ENCODE measurements at places on chromosomes 13 and 19. TPM values are rescaled to one million over a fixed set of nuclear protein-coding genes. Genes with fewer than 3 reads are reported as not detected.

DNA sequence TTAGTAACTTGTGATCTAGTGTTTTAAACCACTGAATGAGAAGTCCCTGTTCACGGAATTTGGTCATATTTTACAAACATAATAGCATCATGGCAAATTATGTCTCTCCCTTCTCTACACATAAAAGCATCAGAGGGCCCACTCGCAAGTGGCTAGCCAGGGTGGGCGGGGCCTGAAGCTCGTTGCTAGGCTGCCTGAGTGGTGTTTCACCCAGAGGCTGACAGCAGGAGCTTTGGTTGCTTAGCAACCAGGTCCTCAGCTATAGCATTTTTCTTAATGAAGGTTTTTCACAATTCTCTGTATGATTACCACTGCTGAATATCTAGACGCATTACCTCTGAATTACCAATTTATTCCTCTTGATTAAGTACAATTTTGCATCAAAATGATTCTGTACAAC, 126.5 kb downstream of the NALCN start:
- no peak for DNase-seq

DNA sequence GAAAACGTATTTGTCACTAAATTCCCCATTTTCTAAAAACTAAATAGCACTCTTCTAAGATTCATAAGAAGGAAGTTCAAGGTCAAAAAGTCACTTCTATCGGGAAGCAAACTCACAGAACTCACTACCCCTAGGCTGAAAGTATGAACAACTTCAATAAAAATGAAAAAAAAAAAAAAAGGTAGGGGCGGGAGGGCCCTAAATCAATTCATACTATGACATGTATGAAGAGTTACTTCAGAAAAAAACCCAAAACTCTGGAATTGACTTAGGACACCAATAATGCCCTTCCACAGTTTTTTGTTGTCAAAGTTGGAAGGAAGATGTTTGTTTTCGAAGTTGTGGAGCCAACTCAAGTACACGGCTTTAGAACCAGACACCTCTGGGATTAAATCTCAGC, 1.1 kb downstream of the SUCLA2 start:
- no peak for DNase-seq

DNA sequence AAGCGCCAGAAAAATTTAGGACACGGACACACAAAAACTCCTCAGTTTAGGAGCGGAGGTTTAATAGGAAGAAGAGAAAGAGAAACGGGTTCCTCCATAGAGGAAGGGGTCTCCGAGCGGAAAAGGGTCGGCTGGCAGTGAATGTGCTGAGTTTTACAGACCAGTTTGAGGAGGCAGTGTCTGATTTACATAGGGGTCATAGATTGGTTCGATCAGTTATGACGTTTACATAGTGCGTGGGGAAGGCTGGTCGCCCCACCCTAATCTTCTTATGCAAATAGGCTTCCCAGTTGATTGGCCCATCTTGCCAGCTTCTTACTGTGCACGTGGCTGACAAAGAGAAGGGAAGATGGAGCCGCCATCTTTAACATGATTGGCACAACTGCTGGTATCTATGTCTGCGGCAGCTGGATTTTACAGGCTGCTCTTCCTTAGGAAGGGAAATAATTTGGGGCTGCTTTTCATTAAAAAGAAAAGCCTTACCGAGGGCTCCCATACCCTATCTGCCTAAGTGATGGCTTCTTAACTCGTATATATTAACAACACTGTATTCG, 1.2 kb upstream of the ZNF225 start:
- no peak for DNase-seq

DNA sequence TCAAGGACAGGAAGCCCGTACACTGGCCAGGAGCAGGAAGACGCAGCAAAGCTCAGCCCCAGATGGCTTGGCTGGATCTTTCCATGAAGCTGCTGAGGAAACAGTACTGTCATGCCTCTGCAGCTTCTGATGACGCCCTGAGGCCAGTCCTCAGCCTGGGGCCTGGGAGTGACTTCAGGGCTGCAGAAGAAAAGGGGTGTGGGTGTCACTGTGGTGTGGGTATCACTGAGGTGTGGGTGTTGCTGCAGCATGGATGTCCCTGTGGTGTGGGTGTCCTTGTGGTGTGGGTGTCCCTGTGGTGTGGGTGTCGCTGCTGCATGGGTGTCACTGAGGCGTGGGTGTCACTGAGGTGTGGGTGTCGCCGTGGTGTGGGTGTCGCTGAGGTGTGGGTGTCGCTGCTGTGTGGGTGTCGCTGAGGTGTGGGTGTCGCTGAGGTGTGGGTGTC, 12.0 kb upstream of the GAS6 start:
- DNase-seq, result no peak

The NLRP13 gene
- total RNA-seq, result not detected

DNA sequence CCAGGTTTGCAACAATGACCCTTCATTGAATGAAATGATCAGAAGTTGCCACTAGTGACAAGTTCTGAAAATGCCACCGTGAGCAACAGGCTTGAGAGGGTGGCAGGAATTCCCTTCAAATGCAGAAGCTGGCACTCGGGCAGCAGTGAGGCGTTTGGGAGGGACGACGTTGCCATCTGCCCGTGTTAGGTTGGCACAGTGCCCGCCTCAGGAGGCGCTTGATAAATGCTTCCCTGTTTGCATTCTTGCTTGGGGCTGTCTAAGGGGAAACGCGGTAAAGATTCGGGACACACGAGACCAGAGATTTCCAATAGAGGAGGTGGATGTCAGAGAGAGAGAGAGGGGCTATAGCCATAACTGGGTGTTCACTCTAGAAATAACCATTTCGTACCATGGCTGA, 101.9 kb downstream of the TEX29 start:
- no peak for DNase-seq

The FLT3 gene
- 0.30 TPM for total RNA-seq

The ZNF486 gene
- 7.4 TPM for total RNA-seq

DNA sequence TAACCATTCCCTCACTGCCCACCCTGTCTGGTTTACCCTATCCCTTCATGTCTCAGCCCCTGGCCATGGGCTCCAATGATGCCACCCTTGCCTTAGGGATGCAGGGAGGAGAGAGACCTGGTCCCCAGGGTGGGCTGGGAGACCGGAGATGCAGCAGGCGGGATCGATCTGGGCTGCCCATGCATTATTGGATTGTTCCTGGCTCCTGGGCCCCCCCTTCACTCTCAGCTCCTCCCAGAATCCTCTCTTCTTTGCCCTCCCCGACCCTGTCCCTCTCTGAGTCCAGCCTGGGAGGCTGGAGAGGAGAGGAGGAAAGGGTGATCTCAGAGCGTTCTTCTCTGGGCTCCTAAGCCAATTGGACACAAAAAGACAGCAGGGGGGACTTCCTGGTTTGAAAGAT, 5.8 kb downstream of the KASH5 start:
- DNase-seq, result no peak

DNA sequence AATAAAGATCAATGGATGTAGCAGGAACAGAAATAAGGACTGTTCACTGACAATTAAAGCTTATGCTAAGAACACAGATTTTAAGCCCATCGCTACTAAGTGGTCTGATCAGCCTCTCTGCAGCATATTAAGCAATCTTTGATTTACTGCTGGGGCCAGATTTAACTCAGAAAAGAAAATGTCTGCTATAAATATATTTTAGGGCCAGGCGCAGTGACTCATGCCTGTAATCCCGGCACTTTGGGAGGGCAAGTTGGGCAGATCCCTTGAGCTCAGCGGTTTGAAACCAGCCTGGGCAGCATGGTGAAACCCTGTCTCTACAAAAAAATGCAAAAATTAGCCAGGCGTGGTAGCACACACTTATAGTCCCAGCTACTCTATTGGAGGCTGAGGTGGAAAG, 43.0 kb downstream of the METTL21C start:
- no peak for DNase-seq

- DNase-seq, result no peak
Observed at GRCh38 chr19:43467730-43468129, 2.3 kb upstream of the LYPD3 start.

DNA sequence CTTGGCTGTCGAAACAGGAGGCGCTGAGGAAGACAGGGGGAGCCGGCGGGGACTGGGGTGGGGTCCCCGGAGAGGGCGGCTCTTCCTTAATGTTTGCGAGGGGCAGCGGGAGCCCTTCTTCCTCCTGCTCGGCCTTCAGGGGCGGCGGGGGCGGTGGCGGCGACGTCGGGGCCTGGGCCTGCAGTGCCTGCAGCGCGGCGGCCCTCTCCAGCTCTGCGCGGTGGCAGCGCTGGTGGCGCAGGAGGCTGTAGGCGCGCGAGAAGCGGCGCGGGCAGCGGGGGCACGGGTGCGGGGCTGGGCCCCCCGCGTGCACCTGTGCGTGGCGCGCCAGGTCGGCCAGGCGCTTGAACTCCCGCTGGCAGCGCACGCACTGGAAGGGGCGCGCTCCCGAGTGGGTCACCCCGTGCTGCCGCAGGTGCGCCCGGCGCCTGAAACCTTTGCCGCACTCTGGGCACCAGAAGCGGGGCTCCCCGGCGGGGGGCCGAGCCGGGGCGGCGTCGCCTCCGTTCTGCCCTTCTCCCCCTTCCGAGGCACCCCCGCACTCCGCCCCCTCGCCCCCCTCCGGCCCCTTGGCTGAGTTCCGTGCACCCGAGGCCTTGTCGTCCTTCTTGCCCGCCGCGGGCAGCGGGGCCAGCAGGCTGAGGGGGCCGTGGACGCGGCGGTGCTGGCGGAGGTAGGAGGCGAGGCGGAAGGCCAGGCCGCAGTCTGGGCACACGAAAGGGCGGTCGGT, 2.5 kb downstream of the ZNF579 start:
- no peak for DNase-seq

GRCh38 chr13:77325371-77325980, 1.4 kb downstream of the MYCBP2 start:
- DNase-seq, result no peak

- DNase-seq, result no peak
Observed at GRCh38 chr13:112825071-112825470, 135.2 kb downstream of the ATP11A start.

DNA sequence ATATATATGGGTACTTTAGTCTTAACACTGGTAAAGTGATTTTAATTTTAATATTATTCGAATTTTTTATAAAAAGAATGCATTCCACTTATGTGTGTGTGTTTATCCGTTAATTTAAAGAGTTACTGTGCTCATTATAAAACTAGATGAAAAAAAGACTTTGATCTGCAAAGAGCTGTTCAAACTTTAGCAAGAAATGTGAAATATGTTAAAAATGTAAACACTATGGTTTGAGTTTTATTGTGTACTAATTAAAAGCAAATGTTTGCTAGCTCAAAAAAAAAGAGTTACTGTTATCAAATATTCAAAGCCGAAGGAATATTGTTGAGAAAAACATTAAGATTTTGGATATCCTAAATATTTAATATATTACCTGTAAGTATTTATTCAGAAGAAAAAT, 34.5 kb downstream of the UFM1 start:
- no peak for DNase-seq

DNA sequence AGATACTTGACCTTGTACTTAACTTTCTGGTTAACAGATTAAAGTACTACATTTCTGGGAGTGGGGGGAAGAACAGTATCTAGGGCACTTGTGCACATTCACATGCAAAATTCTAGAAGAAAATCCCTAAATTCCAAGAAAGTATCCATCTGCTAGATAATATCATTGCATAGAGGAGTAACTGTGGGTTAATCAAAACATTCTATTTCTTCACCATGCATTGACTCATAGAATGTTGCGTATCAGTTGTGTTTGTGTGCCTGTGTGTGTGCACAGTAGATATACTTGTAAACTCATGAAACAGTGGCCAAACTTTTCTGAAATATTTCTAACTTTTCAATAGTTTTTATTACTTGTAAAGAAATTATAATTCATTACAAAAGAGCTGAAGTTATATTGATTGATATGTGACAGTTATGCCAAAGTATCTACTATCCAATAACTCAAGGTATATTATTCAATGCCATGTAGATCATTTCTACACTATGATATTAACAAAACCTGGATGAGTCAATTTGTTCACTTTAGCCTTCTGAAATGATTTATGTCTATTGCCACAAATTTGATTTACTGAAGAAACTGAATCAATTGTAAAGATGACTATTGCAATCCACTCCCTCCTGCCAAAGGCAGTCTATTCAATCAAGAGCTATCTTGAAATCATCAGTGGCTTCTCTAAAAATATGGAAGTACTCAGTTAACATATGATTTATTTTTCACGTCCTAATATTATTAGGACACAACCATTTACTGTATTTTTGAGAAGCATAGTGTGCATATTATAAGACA, 756.7 kb upstream of the ARGLU1 start:
- no peak for DNase-seq

The NKPD1 gene
- not detected for total RNA-seq

The NCAN gene
- not detected for total RNA-seq

DNA sequence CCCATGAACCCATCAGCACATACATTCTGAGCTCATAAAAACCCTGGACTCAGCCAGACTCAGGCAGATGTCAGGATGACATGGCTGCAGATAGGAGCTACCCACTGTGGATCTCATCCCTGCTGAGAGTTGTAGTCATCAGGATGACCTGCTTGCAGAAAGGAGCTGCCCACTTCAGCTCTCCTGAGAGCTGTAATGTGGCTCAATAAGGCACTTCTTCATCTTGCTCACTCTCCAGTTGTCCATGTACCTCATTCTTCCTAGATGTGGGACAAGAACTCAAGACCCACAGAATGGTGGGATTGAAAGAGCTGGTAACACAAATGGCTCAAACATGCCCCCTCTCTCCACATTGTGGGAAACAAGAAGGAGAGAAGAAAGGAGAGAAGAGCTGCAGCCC, 58.2 kb downstream of the SLITRK1 start:
- DNase-seq, result no peak

- DNase-seq, result no peak
Observed at GRCh38 chr19:30083125-30083681, 141.2 kb downstream of the URI1 start.

All from aorta (tissue), 5 donors.